Lung (tissue), 17 donors: ENCODE measurements at places on chromosomes 16 and 17.

DNA sequence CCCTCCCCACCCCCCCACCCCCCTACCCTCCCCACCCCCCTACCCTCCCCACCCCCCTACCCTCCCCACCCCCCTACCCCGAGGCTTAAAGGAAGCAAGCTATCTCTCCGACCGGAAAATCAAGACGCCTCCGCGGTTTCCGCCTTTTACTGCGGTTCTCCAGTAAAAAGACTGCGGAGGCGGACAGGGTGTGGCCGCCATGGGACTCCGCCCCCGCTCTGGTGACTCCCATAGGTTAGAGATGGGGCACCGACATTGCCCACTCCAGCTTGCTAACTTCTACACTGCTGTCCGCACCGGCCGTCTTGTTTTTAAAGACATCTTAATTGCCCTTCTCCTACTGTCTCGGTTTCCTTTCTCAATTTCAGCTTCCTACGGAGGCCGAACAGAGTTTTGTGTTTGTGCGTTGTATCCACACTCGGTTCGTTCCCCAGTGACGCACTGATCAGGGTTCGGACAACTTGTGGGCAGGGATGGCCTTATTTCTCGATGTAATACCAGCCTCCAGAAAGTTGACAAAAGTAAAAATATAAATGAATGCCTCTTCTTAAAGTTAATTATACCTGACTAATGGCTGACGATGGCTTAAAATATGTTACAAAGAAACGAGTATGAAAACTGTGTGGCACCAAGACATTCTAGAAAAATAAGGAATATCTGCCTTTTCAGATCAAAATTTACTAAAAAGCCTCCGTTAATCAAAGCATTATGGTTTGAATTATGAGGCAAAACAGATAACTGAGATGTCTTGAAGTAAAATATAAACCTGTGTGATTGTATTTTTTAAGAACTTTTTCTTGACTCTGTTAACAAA lies 1.1 kb upstream of the ZNF200 start:
- no peak for DNase-seq

DNA sequence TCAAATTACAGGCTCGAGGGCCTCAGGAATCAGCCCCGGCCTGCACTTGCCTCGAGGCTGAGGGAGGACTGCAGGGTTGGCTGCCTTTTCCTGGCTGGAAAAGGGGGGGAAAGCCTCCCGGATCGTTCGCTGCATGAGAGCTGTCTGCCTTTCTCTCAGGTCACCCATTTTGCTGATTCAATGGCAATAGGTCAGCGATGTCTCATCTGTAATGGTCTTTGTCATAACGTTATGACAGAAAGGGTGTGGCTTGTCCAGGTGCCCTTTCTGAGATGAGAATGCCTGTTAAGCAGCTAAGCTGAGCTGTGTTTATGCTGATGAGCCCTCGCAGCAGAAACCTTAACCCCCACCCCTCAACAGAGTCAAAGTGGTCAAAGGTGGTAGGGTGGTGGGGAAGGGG lies 81.8 kb downstream of the AKAP1 start:
- no peak for DNase-seq

DNA sequence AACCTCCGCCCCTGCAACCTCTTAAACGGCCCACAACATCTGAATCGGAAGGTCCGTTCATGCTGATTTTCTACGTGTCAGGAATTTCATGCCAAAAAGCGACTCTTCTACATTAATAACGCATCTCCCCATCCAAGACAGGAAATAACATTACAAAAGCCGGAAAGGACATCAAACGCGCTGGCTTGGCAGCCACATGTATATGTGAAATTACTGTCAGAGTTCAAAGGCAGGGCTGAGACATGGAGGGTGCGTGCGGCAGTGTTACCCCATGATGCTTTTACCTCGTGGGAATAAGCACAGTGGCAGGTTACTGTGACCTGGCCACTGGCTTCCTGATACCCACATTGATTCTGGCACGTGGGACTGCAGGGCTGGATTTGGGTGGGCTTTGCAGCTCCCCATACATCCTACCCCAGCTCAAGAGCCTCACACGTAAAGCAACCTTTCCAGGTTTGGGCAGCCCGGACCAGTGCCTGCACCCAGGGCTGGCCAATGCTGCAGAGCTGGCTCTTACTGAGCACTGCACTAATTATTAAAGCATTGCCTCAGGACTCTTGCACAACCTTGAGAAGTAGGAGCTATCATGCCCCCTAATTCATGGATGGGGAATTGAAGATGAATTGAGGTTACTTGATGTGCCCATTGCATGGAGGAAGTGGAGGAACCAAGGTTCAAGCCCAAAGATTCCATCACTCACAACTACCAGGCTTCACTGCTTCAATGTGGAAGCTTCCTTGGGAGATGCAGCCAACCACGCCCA lies 120.6 kb upstream of the FOXF1 start:
- peak; percentile 95 for DNase-seq

GRCh38 chr17:44983563-44983962 lies 15.5 kb upstream of the C1QL1 start:
- DNase-seq, result no peak

DNA sequence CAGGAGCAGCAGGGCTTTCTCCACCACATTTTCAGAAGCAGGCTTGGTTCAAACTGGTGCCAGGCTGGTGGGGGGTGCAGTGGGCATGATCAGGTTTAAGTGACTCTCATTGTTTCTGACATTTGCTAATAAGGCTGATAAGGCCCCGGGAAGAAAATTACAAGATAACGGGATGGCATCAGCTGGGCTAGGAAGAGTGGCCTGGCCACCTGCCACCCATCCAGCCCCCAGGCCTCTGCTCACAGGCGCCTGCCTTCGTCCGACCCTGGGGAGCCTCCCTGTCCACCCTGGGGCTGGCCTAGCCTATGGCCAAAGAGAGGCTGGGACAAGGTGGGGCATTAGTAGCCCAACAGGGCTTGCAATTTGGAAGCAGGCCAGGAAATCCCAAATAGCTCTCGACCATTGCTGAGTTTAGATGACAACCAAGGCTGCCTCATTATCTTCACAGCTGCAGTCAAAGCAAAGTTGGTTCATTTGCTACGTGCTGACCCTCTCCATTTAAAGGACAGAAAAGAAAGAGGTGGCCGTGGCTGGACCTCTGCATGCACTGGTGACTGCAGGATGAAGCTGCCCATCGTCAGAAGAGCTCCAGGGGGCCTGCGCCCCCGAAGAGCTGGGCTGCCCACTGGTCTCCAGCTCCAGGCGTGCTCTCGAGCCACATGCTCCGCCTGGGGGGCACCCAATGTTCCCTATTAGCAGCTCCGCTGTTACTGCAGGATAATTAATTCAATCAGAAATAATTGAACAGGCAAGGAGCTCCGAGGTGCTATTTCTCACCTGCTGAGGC lies 44.9 kb downstream of the PEMT start:
- DNase-seq, result no peak

GRCh38 chr17:56819030-56819429 lies 14.7 kb downstream of the C17orf67 start:
- no peak for DNase-seq

GRCh38 chr17:76270770-76271668 lies 5.9 kb downstream of the UBALD2 start:
- DNase-seq, result no peak

DNA sequence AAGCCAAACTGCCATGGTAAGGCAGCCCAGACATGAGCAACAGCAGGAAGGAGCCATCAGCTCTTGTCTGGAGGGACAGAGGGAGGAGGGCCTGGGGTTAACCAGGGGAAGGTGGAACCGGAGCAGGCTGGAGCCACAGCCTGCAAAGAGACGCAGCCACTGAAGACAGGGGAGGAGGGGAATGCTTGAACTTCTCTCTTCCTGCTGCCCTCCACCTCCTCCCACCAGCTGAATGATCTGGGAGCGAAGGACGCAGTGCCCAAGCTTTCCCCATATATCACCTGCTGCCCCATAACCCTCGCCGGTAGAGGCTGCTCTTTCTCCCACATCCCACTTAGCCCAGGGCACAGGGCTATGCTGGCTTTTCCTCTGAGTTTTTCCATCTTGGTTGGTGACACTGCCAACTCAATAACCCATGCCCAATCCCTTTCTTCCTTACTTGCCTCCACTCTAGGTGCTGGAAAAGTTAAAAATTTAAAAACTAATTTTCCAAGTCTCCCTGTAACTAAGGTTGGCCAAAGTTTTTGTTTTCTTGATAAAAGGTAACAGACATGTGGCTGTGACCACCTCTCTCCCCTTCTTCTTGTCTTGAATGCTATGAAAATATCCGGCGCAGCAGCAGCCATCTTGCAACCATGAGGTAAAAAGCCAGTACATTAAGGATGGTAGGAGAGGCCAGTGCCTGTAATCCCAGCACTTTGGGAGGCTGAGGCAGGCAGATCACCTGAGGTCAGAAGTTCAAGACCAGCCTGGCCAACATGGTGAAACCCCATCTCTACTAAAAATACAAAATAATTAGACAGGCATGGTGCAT lies 21.8 kb upstream of the CACNG4 start:
- no peak for DNase-seq

- DNase-seq, result no peak
Observed at GRCh38 chr17:78647032-78647431, 69.8 kb upstream of the DNAH17 start.

DNA sequence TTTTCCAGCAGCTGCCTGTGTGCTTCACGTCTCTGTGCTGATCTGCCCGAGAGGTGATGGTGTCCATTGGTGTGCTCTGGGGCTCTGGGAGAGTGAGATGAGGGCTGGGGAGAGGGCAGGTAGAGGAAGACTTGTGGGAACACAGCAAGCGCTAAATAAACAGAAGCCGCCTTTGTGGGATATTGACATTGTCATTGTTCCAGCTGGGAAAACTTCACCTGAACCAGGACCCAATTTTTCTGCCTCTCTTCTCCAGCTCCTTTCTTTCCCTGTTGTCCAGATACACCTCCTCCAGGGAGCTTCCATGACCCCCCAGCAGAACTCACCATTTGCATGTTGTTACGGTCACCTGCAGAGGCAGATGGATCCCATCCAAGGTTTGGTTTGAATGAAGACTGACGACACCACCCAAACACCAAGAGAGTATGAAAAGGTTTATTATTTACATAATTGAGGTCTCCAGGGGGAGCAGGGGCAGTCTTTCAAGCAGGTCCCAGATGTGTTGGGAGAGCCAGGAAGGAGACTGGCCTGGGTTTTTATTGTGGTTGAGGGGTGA lies 3.6 kb upstream of the ITGA3 start:
- DNase-seq, result no peak

GRCh38 chr16:65125871-65126270 lies 4.0 kb upstream of the CDH11 start:
- peak; percentile 40 for DNase-seq

DNA sequence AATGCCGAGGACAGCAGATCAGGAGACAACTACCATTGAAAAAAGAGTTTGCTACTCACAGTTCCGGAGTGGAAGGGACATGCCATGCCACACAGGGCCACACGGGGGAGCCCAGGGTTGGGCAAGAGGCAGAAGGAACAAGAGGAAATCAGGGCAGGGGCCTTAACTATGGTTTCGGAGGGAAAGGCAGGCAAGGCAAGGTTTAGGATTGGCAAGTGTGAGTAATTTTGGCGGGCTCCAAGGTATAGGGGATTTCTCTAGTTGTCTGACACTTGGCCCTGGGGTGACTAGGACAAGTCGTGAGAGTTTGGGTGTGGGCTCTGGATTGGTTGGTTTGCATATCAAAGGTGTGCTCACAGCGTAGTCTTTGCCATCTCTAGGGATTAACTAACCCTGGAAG lies 27.0 kb upstream of the NTN1 start:
- DNase-seq, result peak; percentile 68

GRCh38 chr17:7224110-7224509 lies 4.4 kb downstream of the ACADVL start:
- no peak for DNase-seq

GRCh38 chr17:20116683-20117309 lies 107.6 kb downstream of the SPECC1 start:
- DNase-seq, result peak; percentile 37

DNA sequence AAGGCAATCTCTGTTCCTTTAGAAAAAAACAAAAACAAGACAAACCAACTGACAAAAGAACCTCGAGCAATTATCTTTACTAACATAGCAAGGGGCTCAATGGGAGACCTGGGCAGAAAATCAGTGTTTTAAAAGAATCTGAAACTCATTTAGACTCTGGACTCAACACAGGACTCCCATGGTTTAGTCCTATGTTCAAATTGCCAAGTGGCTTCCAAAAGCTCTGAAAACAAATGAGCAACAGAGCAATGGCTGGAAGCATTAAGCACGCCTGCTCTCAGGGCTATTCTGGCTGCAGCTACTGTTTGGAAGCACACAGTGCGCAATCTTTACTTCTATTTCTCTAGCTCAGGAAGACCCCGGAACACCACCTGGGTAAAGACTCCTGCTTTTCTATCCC lies 162.0 kb downstream of the AATF start:
- DNase-seq, result no peak

DNA sequence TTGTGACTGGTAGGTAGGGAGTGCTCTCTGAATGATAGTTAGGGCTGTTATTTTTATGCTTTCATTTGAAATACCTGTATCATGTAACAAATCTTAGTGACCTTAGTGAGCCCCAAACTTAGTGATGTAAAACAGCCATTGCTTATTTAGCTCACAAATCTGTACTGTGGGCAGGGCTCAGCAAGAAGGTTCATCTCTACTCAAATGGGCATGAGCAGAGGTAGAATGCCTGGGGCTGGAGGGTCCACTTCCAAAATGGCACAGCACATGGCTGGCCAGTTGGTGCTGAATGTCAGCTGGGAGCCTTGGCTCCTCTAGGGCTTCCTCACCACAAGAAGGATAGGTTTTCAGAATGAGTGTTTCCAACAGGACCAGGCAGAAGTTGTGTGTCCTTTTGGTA lies 49.3 kb upstream of the FOXF1 start:
- DNase-seq, result no peak

DNA sequence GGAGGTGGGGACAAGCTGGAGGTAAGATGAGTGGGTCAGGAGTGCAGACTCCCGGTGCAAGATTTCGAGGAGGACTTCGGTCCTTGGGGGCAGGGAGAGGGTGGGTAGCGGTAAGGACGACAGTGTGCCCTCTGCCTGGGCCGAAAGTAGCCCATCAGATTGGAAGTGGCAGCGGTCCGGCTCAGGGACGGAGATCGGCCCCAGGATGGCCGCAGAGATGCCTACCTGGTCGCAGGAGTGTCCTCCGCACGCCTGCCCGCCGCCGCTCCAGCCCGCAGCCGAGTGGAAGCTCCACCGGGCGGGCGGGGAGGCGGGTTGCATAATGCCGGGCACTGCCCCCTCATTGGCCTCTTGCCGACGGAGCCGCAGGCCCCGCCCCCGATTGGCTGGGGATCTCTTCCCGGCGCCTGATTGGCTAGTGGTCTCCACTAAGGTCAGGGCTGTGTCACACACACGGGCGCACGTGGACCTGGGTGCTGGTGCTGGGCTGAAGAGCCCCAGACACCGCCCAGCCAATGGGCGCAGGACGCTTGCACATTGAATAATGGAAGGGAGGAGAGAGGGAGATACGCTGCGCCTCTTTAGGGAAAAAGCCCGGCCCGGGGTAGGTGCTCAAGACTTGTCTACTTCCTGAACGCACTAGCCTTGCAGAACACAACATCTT lies at the start of gene PER1:
Gene PER1, minus strand, starts transcription at position 293 of the 664 bp plus-strand sequence. CDS start 1,698 bp downstream, outside the sequence.
- DNase-seq, result peak; percentile 94

GRCh38 chr16:83674931-83675535 lies 132.7 kb upstream of the HSBP1 start:
- no peak for DNase-seq

GRCh38 chr17:77373299-77374169 lies 232.8 kb downstream of the SEC14L1 start:
- DNase-seq, result peak; percentile 58

GRCh38 chr17:65231662-65232335 lies 94.6 kb downstream of the RGS9 start:
- DNase-seq, result peak; percentile 67

GRCh38 chr17:19284005-19284959 lies 47.1 kb downstream of the EPN2 start:
- no peak for DNase-seq

- DNase-seq, result no peak
Observed at GRCh38 chr17:69538795-69539194, 124.3 kb downstream of the MAP2K6 start.
